Fibroblast of skin of right biceps (primary cell): ENCODE measurements at places on chromosomes 1 and 21.

GRCh38 chr1:172670316-172670715 is 11.4 kb downstream of the FASLG start:
- DNase-seq, result no peak

DNA sequence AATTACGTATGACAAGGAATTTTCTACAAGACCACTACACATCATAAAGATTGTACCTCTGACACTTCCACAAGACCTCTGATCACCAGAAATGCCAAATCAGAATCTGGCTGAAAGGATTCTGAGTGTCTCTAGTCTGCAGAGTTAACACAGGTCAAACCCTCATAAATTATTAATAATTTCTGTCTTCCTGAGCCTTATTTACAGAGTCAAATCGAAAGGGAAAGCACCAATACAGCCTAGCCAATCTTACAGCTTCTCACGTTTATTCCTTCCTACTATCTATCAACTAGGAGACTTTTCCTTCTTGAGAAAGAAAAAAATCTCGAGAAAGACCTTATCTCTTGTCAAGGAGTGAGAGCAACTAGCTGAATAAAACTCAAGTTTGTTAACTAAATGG is 2151.6 kb downstream of the MRPL39 start:
- DNase-seq, result no peak

DNA sequence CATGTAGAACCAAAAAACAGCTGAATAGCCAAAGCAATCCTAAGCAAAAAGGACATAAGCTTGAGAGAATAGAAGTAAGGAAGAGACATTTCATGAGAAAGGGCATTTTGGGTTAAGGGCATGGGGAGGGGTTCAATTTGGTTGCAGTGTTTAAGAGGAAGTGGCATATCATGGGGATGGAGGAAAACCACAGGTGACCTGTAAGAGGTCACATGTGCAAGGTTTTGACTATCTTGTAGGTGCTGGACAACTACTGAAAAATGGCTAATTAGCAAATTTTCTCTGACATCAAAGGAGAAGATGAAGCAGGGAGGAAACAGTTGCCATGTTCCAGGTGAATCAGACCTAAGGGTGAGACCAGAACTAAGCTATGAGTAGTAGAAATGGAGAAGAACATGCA is 31.3 kb upstream of the ROR1 start:
- DNase-seq, result no peak

DNA sequence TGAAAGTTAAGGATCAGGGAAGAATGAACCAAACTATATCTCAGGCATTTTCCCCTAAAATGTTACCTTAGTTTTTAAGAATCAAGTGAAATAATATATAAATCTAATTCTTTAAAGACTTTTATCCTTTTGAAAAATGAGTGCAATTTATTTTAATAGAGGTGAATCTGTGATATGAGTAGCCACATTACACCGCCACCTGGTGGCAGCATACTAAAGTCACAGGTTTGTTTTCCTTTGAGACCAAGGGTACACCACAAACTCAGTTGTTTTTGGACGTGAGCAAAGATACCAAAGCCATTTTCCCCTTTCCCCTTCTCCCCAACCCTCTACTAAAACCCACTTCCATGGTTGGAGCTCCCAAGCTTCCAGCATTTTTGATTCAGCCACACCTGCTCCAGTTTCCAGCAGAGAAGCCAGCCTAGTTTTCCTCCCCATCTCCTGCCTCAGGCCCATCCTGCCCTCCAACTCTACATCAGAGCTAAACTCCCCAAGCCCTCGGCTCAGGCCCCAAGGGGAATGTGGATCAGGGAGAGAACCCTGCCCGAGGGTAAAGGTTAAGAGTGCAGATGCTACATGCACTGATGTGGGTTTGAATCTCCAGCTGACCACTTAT is 22.9 kb upstream of the LDLRAP1 start:
- peak; percentile 66 for DNase-seq

DNA sequence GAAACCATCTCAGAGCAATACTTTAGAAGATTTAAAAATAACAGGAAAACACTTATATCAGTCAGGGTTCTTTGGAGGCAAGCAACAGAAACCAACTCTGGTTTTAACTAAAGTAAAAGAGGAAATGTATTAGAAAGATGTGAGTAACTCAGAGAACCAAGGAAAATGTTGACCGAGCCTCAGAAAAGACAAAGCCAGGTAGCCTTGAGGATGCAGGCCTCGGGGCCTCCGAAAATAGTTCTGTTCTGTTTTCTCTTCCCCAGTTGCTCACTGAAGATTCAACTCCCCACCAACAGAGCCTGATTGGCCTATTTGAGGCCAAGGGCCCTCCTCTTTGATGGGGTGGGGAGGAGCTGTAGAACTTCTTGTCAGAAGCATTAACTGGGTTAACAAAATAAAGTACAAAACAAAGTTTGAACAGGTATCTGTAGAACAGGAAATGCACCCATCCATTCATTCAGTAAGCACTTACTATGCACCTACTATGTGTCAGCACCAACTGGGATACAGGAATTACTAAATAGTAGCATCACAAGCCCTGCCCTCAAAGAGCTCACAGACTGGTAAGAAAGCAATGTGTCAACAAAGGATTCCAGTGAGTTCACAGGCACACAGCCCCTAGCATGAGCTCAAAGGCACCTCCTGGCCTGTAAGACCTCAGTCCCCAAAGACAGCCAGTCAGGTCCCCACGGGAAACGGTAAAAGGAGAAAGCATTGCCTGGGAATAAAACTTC is 12.6 kb downstream of the SLAMF8 start:
- DNase-seq, result no peak

GRCh38 chr1:238329671-238330070 is 438.9 kb upstream of the ZP4 start:
- DNase-seq, result peak; percentile 16

GRCh38 chr1:213985209-213986019 is 2.4 kb upstream of the PROX1 start:
- DNase-seq, result peak; percentile 1

- no peak for DNase-seq
These were observed 987.7 kb downstream of the TTLL7 start for GRCh38 chr1:83011265-83011664.

DNA sequence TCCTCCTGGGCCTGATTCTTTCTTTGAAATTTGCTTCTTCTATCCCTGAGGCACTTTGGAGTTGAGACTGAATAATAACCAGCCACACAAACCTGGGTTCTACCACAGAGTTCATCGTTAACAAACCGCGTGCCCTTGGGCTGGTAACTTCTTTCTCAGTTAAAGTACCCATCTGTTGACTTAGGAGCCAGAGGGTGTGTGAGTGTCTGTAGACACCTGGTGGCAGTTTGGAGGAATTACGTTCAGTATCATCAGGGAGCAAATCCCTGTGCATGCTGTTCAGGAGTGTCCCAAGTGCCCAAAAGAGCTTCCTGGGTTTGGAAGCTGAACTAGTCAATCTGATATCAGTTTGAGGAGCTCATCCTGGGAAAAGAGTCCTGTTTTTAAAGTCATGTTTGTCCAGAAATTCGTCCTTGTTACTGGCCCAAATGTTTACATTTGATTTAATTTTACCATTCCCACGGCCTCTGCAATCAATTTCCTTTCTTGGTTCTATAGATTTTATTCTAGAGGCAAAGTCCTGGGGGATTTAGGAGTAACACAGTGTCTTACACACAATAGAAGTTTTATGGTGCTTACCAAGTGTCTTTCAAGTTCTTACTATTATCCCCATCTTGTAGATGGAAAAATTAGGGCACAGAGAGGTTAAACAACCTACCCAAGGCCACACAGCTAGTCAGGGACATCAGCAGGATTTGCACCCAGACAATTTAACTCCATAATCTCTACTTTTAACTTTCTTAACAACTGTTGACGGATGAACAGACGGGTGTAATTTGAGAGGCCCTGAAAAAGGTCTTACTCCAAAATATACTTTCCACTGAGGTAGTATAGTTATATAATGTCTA is 26.7 kb upstream of the RPTN start:
- DNase-seq, result peak; percentile 65

DNA sequence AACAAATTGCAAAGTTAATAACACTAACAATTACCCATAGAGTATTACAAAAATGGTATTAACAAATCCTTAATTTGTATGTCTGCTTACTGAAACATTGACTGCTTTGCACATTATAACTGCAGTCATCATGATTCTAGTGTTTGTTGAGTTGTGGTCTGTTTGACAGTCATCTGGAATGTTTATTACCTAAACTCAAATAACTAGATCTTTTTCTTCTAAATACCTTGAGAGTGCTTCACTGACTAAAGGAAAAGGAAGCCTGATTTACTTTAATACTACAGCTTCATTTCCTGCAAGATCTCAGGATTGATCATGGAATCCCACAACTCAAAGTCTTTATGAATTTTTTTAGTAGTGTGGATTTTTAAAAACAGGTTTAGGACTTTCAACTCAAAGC is 70.0 kb downstream of the HMCN1 start:
- peak; percentile 72 for DNase-seq

DNA sequence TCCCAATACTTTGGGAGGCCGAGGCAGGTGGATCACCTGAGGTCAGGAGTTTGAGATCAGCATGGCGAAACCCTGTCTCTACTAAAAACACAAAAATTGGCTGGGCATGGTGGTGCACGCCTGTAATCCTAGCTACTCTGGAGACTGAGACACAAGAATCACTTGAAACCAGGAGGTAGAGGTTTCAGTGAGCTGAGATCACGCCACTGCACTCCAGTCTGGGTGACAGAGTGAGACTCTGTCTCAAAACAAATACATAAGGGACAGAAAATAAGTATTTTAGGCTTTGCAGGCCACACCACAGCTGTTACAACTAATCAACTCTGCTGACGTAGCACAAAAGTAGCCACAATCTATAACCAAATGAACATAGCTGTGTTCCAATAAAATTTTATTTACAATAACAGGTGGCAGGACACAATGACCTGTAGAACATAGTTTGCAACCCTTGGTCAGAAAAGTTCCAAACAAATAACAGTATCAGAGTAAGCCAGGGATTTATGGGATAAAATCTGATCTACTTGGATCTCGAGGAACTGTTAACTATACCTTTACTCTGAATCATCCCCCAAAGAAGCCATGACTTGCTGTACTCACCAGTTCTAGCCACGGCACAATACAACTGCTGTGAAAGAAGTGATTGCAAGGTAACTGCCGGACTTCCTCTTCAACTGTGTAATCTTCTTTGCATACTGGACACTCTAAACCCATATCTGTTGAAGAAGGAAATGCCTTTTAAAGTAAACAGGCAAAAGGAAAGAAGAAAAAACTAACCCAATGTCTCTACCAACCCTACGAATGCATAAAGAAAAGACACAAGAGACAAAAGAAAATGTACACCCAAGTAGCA is 28.3 kb downstream of the CD160 start:
- no peak for DNase-seq

- peak; percentile 25 for DNase-seq
These were observed 25.1 kb upstream of the PLEKHA6 start for GRCh38 chr1:204384636-204385352.

DNA sequence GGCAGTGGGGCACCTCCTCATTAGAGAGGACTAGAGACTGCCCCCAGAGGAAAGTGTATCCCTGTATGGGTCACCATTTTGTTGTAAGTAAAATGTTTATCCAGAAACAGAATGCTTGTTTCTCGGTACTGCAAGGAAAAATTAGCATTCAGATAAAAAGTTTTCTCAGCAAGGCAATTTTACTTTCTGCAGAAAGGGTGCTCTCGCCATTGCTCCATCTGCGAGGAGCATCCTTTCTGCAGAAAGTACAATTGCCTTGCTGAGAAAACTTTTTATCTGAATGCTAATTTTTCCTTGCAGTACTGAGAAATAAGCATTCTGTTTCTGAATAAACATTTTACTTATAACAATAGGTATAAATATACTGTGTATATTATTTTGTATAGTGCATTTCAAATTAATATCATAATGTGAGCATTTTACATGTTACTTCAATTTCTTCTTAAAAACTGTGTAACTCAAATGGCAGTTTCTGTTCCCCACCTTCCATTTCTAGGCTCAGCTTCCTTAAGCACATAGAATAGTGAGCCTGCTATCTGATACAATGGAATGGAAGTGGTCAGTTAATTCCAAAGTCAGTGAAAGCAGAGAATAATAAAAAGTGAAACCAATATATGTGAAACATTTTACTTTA is 76.5 kb upstream of the DESI2 start:
- DNase-seq, result no peak

DNA sequence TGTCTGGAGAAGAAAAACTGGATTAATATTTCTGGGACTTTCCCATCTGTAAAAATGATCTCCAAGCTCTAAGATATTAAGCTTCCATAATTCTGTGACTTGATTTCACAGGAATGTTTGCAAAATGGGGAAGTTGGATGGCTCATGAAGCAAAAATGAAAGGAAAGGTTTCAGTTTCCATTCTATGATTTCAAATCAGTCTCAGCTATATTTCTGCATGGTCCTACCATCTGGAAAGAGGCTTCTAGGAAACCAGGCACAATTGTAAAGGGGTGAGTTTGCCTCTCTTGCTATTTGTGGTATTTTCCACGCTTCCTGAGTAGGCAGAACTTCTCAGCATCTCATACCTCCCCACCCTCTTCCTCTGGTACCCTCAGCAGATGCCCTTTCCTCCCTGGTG is 22.4 kb upstream of the ACTN2 start:
- no peak for DNase-seq

DNA sequence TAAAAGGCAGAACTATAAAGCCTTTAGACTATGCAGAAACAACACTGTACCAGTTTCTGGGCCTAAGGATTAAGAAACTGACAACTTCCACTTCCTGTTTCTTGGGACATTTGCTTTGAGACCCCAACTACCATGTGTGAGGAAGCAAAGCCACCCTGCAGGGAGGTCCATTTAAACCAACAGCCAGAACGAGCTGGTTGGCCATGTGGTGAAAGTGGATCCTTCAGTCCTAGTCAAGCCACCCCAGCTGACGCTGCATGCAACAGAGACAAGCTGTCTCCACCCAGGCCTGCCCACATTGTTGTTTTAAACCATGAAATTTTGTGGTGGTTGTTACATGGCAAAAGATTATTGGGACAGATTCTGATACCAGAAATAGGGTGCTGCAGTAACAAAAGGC is 31.8 kb upstream of the SLFNL1 start:
- no peak for DNase-seq

DNA sequence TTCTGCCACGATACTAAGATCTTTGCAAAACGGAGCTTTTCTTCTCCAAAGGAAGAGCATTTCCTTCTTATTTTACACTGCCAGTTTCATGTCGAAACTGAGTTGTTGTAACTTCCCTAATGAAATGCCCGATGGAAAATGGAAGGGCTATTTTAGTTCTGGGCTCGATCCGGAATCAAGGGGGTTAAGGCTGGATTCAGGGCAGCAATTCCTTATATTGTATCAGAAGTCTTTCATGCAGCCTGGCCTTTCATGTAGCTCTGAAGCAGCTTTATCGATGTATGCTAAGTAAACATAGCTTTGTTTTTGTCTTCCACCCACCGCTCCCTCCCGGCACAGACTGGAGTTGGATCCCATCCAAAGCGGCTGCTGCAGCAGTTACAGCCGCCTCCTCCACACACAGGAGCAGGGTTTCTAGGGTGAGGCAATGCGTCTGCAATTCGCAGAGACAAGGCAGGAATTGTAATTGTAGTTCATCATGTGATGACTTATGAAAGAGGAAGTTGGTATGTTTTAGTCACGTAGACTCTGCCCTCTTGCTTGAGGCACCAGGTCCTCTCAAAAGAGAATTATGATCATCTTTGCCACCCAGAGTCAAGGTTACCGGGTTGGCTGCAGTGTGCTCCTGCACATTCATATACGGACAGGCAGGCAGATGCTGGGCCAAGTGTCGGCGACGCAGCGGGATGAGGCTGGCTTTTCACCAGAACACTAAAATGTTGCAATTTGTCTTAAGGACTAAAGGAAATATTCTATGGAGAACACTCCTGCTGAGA is 2.6 kb upstream of the IRF2BP2 start:
- peak; percentile 99 for DNase-seq

- DNase-seq, result no peak
These were observed 33.4 kb downstream of the FAM78B start for GRCh38 chr1:166133276-166133841.

GRCh38 chr1:203058676-203058935 is 27.2 kb downstream of the MYOG start:
- no peak for DNase-seq
